ENCODE measurements at places on chromosomes 7 and 10.

DNA sequence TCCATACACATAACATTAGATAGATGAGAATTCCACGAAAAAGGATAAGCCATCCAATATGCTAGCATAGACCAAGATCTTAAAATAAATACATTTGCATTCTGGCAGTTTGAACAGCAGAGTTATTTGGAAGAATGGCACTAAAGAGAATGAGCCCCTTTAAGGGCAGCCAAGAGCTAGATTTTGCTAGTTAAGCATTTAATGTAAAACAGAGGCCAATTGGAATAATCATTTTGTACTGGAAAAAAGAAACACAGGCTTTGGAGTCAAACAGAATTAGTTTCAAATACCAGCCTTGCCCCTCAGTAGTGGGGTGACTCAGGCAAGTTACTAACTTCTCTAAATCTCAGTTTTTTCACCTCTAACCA, 56.2 kb downstream of the LRRTM3 start:
- DNase-seq, result no peak

GRCh38 chr10:7593905-7594304, 72.9 kb downstream of the ITIH5 start:
- no peak for DNase-seq

DNA sequence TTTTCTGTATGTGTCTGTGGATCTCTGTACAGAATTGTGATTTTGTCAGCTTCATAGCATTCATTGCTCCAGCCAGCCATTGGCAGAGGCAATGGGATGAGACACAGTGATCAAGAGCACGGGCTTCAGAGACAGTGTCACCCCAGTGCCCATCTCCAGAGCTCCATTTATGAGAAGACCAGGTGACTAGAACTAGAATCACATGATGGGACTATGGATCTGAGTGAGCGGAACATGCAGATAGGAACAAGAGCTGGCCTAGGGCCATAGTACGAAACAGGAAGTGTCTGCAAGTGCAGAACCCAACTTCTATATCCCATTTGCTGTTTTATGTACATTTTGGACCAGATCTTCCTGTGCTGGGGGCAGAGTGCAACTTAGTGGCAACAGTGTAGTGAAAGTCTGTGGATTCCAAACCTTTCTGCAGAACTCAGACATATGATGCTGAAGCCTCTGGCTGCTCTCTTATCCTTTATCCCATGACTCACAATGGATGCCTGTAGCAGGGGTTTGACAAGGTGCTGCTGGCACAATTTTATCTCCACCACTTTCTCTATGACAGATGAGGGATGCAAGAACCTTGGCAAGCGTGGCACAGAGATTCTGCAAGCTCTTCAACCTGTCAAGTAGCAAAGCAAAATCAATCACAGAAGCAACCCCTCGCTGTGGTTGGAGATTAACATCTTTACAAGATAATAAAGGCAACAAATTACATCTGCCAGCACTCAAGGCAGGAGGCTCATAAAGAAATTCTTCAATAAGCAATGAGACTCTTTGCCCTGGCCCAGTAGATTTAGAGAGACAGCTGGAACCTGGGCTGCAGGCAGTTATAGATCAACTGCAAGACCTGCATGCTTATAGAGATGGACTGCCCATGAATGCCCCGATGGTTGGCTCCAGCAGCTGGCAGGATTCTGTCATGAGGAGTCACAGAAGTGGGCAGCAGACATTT, 681.3 kb downstream of the TNS3 start:
- no peak for DNase-seq

DNA sequence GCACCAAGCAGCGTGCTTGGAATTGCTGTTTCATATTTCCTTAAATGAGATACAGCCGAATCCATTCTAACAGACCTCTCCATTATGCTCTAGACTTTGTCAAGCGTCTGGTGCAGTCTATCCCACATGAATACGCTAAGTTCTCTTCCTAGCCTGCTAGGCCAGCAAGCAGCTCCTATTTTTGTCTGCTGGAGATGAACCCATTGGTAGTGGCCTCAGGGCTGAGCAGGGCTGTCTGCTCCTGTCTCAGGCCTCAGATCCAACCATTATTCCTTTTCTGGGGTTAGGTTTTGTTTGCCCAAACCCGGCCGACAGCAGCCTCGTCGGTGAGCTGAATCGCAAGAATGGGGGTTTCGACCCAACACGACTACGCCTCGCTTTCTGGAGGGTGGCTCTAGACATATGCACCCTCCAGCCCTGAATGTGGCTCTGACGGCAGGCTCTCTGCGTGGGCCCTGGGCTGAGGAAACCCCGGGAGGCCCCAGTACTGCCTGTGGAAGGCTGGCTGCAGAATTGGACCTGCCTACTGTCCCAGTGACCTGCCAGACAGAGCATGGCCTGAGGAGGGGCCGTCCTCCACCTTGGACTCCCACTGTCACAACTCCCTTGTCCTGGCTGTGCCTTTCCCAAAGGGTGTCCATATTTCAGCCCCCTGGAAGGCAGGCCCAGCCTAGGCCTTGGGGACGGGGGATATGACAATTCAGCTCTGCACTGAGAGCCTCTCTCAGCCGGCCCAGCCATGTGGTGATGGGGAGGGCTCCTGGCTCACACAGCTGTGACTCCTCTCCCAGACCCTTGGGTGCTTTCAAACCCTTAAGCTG, 267.9 kb upstream of the TCERG1L start:
- DNase-seq, result no peak

- no peak for DNase-seq
Measured at GRCh38 chr7:114155116-114156110, 236.6 kb upstream of the PPP1R3A start.

DNA sequence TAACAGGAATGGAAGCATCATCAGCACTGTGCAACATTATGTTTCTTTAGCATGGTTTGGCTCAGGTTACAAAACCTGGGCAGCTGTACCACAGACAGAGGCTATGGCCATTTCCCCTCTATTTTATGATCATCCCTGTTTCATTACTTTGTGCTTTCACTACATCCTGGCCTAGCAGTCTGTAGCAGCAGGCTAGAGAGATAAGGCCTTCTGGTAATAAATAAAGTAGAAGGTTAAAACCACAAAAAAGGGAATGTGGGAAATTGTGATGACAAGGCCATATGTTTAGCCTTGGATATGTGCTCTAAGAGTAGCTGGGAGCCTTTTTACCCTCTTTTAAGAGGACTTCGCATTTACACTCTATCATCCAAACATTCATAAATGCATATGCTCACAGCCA, 266.2 kb upstream of the PHF14 start:
- DNase-seq, result no peak

- DNase-seq, result no peak
Measured at GRCh38 chr10:51266496-51266895, 192.2 kb downstream of the PRKG1 start.

DNA sequence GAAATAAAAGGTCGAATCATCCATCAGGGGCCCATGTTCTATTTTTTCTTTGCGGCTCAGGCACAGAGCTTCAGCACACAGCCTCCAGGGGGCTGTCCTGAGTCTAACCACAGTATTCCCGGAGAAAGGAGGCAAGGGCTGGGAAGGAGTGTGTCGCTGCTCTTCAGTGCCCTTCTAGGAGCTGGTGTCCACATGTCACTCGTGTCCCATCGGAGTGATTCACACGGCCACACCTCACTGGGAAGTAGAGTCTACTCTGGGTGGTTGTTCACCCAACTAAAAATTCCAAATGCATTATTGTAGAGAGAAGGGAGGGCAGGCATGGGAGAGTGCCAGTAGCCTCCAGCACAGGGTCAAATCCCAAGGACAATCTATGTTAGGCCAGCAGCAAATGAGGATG, 114.8 kb upstream of the LANCL2 start:
- DNase-seq, result no peak

DNA sequence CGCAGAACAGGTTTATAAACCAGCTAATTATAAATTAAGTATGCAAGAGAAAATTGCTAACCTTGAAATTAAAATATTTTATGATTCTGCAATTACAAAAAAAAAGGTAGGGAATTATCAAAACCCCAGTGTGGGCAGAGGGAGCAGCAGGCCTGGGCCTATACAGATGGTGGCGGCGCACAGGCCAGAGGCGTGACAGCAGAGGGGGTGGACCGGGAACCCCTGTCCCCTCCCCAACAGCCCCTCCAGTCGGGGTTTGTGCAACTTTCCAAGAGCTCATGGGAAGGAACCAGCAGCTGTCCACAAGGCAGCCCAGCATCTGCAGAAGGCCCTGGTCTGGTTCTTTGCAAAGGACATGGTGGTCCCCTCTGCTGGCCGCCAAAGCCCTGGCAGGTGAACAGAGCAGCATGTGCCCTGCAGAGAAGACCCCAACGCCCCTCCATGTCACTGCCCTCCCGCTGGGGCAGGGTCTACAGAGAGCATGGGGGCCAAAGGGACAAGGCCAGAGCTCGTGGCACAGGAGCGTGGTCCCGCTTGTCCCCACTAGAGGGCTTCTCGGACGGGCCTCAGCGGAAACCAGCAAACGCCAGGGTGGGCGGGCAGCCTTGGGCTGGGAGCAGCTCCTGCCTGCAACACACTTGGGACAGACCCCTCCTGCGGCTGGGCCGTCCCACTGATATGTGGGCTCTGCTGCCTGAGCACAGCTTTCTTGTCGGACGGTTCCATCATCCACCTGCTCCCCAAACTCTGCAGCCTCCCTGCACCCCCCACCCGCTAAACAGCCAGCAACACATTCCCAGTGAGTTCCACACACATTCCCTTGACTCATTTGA, 75.1 kb downstream of the EBF3 start:
- no peak for DNase-seq

DNA sequence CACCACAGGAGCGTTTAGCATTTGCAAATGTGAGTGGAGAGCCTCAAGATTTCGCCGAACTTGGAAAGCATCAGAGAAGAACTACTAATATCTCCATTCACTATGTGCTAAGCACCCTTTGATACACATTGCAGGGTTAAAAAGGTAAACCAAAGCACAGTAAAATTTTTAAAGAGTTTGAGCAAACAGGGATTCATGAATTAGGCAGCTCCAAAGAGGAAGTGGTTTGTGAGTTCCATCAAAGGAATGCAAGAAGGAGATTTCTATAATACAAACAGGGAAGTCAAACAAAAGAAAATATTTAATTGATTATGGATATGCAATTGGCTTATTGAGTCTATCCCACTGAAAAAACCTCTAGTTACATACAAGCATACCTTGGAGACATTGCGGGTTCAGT, 81.1 kb upstream of the TMEM72 start:
- DNase-seq, result no peak
